ENCODE measurements at places on chromosomes 16 and 17.

DNA sequence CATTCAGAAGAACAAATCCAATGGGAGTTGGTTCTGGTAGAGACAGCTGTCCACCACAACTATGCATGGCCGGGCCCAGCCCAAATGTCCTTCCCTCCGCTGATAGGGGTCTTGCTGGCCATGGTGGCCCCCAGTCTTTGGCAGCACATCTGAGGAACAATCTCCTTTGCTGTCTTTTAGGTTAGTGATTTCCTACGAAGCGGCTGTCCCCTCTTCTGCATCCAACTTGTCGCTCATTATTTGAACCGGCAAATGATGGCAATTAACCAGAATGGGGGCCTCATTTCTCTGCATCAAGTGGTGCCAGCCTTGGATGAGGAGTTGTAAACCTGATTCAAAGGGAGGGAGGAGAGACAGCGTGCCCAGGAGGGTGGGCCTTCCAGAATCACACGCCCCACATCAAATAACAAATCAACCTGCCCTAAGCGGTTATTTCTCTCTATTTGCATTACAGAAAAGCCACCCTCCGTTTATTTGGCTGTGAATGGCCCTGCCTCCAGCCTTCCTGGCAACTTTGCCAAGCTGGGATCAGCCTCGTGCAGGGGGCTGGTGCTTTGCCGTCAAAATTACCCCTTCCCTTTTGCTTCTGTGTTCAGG, 156.5 kb downstream of the RGS9 start:
- DNase-seq: no peak

DNA sequence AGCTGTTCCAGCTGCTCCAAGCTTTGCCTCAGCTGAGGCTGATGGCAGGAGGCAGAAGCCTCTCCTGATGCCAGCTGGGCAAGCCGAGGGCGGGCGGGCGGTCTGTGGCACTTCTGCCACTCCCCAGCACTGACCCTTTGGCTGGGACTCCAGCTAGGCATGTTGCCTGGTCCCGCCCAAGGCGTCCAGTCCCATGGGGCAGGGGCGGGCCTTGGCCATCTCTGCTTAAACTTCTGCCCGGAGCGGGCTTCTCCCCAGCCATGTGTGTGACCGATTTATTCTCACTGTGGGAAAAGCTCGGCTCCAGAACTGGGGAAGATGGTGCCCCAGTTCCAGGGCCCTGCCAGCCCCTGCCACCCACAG, 349.1 kb downstream of the SEC14L1 start:
- no peak for DNase-seq

- DNase-seq: no peak
Observed at GRCh38 chr16:30004424-30004776, 6.4 kb downstream of the DOC2A start.

DNA sequence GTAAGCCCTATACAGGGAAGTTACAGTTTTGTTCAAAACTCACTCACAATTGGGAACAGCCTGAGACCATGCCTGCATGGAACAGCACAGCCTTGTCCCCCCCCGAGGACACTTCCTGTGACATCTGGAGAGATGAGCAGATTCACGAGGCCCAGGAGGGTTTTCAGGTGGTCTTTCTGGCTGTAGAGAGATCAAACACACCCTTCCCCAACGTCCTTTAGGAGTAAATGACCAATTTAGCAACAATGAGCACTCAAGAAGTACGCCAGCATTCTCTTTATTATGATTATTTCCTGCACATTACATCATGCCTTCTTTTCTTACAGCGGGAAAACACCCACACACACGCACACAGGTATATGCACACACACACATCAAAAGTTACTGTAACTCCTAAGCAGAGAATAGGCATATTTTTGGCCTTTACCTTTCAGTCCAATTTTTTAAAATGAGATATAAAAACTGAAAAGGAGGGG, 39.0 kb downstream of the ADCY9 start:
- DNase-seq: no peak

- DNase-seq: no peak
Observed at GRCh38 chr16:12708266-12708665, 95.4 kb downstream of the CPPED1 start.

GRCh38 chr16:66523861-66524354, 26.0 kb downstream of the TK2 start:
- no peak for DNase-seq

DNA sequence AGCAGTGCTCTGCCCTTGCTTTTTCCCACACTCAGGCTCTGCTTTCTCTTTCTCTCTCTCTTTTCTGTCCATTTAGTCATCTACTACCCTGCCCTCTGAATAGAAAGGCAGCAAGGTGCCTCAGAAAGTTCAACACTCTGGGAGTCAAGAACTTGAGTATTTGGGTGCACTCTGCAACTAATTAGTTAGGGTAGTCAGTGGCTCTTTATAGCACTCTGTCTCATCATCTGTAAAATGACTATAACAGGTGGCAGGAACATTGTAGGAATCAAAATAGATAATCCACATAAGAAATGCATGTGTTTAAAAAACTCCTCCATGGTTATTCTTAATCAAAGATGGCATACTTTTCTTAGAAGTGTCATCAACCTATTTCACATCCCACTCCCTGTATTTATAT, 7.2 kb downstream of the OR2C1 start:
- DNase-seq: no peak

DNA sequence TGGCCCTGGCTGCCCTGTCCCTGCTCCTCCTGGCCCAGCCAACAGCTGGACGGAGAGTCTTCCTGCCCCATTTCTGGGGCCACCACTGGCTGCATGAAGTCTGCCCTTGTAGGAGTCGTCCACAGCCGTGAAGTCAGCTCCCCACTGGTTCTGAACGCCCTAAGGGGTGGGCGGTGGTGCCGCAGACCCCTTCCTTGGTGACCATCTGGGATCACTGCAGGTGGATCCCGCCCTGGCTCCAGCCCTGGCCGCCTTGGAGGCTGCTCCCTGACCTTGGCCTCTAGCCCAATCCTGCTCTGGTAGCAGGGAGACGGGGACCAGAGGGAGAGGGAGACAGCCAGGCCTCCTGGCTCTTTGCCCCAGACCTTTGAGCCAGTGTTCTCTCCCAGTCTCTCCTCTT, 35.4 kb downstream of the MGAT5B start:
- no peak for DNase-seq

DNA sequence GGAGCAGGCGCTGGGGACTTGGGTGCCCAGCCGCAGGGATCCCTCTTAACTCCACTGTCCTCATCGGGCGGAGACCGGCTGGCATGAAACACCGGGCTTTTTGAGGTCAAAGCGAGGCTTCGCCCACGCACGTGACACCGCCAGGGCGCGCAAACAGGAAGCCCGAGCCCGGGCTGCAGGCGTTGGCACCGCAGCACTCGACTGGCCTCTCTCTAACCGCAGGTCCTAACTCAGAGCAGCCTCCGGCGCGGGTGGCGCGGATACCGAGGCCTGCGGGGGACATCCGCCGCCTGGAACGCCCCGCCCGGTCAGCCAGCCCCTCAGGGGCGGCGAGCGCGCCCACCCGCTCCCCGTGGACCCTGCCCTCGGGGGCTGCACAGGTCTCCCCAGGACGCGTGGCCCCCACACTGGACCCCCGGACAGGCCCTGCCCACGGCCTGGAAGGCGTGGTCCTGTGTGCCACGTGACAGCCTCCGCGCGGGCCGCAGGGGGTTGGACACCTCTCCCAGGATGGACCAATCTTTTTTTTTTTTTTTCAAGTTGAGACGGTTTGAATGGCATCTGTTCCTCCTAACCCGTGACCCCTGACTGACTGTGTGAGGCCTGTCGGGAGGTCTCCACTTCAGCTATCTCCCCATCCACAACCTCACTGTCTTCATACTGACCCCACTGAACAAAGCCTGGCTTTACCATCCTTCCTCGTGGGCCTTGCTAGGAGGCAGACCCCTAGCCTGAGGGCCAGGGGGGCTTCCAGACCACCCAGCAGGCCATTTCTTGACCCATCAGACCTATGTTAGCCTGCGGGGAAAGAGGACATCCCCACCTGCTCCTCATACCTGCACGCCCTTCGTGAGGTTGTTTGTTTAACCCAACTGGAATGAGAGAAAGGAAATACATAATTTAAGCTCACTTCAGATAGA, 8.4 kb upstream of the SLC47A2 start:
- DNase-seq: no peak

GRCh38 chr17:46876353-46876887, 25.0 kb downstream of the WNT9B start:
- DNase-seq: no peak

DNA sequence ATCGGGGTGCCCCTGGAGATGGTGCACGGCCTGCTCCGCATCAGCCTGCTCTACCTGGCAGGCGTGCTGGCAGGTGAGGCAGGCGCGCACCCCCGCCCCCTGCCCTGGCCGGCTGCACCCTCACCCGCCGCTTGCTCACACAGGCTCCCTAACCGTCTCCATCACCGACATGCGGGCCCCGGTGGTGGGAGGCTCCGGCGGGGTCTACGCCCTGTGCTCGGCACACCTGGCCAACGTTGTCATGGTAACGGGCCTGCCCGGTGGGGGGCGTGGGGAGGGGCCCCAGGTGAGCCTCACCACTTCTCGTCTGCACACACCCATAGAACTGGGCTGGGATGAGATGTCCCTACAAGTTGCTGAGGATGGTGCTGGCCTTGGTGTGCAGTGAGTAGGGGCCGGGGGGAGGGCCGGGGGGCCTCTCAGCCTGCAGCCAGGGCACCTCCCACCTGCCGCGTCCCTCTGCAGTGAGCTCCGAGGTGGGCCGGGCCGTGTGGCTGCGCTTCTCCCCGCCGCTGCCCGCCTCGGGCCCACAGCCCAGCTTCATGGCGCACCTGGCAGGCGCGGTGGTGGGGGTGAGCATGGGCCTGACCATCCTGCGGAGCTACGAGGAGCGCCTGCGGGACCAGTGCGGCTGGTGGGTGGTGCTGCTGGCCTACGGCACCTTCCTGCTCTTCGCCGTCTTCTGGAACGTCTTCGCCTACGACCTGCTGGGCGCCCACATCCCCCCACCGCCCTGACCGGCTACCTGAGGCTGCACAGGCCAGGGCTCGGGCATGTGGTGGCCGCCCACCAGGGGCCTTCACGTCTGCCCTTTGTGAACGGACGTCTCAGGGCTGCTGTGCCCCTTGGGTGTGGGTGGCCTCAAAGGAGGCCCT, 2.1 kb downstream of the RHBDL1 start:
- DNase-seq: no peak

- no peak for DNase-seq
Observed at GRCh38 chr17:29131814-29132682, 48.1 kb downstream of the MYO18A start.

- peak; percentile 90 for DNase-seq
Observed at GRCh38 chr16:1610071-1610898, 1.6 kb downstream of the IFT140 start.

DNA sequence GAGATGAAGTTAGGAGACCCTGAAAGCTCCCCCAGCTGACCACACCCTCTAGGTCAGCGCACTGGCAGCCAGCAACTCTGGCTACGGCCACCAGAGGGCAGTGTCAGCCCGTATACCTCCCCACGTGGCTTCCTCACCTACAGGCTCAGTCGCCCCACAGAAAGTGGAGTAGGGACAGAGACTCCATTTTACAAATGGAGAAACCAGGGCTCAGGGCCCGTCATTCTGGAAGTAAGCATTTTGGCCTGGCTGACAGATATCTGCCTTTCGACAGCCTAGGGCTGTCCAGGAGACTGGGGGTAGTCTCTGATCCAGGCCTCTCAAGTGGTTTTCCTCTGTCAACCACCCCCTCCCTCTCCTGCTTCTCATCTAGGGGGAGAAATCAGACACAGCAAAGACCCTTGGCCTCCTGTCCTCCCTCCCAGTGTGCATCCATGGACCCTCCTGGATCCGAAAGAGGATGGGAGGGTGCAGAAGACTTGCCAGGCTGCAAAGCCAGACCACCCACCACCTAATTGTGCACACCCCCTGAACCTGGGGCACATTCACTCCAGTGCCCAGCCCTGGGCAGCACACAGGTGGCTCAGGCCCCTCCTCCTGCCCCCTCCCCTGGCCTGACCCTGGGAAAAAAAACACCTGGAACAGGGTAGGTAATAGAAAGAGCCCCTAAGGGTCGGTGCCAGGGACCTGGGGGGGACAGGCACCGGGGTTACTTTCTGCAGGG, 3.8 kb upstream of the HAP1 start:
- peak; percentile 71 for DNase-seq

GRCh38 chr17:76199469-76199868, 40.8 kb downstream of the RNF157 start:
- peak; percentile 55 for DNase-seq

GRCh38 chr16:1335996-1336395, 2.6 kb downstream of the BAIAP3 start:
- no peak for DNase-seq

- DNase-seq: no peak
Observed at GRCh38 chr17:63774969-63775265, 947 bp downstream of the DDX42 start.

GRCh38 chr16:50539053-50539695, 9.0 kb upstream of the NKD1 start:
- DNase-seq: no peak

- DNase-seq: no peak
Observed at GRCh38 chr17:61832463-61832862, 30.9 kb downstream of the BRIP1 start.

DNA sequence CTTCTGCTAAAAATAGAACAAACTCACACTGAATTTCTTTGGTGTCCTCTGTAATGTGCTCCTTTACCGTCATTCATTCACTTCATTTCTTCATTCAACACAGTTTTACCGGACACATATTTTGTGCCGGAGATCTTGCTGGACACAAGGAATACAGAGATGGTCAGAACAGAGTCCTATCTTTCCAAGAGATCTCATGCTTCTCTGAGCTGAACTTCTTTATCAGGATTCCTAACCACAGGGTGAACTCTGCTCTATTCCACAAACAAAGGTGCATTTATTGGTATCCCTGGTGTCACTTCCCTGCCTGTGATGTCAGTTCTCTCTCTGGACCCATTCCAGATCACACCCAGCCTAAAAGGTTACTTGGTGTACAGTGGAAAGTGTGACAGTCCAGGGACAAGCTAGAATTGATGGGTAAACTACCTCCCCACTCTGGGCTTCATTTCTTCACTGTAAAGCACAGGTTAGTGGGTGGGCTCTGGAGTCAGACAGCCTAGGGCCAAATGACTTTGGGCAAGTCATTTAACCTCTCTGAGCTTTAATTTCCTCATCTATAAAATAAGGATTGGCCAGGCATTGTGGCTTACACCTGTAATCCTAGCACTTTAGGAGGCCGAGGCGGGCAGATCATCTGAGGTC, 4.2 kb downstream of the IFI35 start:
- no peak for DNase-seq

DNA sequence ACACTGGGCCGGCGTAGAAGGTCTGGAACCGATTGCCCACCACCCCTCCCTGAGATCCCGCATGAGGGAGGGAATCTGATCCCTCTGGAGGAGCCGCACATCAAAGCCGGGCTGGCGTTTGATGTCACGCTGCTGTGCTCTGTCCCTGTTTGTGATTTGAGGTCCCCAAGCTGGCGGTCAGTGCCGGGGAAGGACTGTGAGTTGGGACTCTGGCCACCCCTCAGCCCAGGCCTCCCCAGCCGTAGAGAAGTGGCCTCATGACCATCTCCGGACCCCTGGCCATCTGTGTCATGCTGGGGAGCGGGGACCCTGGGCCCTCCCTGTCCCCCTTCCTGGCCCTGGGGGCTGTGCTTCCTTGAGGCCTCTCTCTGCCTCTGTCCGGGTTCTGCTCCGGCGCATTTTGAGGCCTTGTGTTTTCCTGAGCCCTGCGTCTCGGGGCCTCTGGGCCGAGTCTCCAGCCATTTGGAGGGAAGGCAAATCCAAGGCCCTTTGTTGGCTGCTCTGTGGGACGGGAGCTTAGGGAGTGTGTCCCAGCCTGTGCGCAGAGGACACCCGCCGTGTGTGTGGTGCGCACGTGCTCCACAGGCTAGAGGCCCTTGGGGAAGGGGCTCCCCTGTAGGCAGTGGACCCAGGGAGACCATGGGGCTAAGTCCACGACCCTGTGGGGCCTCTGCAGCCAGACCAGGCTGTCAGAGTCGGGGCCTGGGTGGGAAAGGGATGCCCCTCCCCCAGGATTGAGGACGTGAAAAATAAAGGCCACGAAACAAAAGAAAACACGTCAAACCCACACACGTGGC, 15.1 kb downstream of the ASPSCR1 start:
- DNase-seq: no peak

All from T-helper 9 cell (primary cell).